HFFc6 (cell line): ENCODE measurements at places on chromosomes 7 and 10. TPM values are rescaled to one million over a fixed set of nuclear protein-coding genes. Genes with fewer than 3 reads are reported as not detected.

GRCh38 chr10:11879387-11880094 is 56.4 kb downstream of the PROSER2 start:
- peaks cover 38% of the 10 kb centered on the region for H3K4me1 ChIP-seq
- no peak overlapping the region for H3K27ac ChIP-seq
- no peak overlapping the region for H3K4me3 ChIP-seq
- no peaks in the 10 kb centered on the region for H3K36me3 ChIP-seq

GRCh38 chr10:79938728-79939406 is 10.0 kb downstream of the SFTPD start:
- no peaks in the 10 kb centered on the region for H3K4me1 ChIP-seq
- H3K4me3 ChIP-seq, result no peak overlapping the region
- H3K27ac ChIP-seq, result no peak overlapping the region
- peaks cover 25% of the 10 kb centered on the region for H3K27me3 ChIP-seq
- DNase-seq, result no peak

DNA sequence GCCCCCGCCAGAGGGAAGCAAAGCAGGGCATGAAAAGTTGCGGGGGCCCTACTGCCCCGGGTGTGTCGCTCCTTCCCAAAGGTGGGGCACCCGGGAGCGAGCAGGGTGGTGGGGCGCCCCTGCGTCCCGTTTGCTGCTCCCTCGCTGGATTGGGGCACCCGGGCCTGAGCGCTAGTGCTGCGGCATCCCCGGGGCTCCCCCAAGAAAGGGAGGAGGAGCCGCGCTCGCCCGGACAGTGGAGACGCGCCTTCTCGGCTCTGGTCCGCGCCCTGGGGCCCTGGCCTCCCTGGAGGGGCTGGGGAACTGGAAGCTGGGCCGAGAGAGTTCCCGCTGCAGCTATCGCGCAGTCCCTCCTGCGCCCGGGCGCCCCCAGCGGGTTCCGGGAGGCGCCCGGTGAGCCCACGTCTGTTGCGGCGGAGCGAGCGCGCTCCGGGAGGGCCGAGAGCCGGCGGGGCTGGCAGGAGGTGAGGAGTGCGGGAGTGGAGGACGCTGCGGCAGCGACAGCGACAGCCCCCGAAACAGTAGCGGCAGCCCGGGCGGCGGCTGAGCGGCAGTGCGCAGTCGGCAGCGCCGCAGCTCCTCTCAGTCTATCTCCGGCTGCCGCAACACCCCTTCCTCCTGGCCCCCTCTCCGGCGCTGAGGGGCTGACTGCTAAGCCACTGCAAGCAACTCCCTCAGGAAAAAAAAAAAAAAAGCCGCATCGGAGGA is 504 bp upstream of the BMPER start:
- H3K36me3 ChIP-seq, result no peaks in the 10 kb centered on the region
- peaks cover 67% of the 10 kb centered on the region for H3K4me1 ChIP-seq
- peak overlapping the region; percentile 90 for H3K4me3 ChIP-seq
- DNase-seq, result peak; percentile 53
- H3K27ac ChIP-seq, result peak overlapping the region; percentile 90

DNA sequence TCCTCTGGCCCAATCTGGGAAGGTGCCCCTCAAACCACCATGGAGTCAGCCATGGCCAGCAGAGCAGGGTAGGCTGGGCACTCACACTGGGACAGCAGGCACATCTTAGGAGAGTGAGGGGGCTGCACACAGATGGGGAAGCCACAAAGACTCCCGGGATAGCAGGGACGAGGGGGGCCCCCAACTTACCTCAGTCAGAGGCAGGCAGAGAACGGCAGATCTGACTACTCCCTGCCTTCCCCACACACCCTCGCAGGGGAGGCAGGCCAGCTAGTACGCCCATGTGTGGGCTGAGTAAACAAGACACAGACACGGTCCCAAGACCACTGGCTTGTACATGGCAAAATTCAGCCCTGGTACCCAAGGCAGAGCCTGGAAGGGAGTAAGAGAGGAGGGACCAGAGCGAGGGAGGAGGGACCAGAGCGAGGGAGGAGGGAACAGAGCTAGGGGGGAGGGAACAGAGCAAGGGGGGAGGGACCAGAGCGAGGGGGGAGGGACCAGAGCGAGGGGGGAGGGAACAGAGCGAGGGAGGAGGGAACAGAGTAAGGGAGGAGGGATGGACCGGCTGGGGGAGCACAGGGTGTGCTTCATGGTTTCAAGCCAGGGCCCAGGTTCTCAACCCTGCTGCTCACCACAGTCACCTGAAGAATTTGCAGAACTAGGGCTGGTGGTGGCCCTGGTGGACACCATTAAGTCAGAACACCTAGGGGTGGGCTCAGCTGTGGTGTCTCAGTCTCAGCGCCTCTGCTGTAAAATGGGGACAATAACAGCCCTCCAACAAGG is 73.8 kb downstream of the RGS10 start:
- H3K4me3 ChIP-seq, result no peak overlapping the region
- no peak overlapping the region for H3K27ac ChIP-seq
- no peak for DNase-seq
- peaks cover 25% of the 10 kb centered on the region for H3K27me3 ChIP-seq
- H3K4me1 ChIP-seq, result no peaks in the 10 kb centered on the region
- no peaks in the 10 kb centered on the region for H3K36me3 ChIP-seq

GRCh38 chr7:20647036-20647435 is 31.6 kb downstream of the ABCB5 start:
- no peaks in the 10 kb centered on the region for H3K4me1 ChIP-seq
- no peak for DNase-seq
- H3K36me3 ChIP-seq, result 0 out of 2 replicates have a peak, but pooled peaks cover 5% of the 10 kb centered on the region

GRCh38 chr7:128190051-128190647 is 50.9 kb upstream of the LEP start:
- H3K4me3 ChIP-seq, result no peak overlapping the region
- H3K36me3 ChIP-seq, result peaks cover 13% of the 10 kb centered on the region
- no peaks in the 10 kb centered on the region for H3K4me1 ChIP-seq
- DNase-seq, result no peak

DNA sequence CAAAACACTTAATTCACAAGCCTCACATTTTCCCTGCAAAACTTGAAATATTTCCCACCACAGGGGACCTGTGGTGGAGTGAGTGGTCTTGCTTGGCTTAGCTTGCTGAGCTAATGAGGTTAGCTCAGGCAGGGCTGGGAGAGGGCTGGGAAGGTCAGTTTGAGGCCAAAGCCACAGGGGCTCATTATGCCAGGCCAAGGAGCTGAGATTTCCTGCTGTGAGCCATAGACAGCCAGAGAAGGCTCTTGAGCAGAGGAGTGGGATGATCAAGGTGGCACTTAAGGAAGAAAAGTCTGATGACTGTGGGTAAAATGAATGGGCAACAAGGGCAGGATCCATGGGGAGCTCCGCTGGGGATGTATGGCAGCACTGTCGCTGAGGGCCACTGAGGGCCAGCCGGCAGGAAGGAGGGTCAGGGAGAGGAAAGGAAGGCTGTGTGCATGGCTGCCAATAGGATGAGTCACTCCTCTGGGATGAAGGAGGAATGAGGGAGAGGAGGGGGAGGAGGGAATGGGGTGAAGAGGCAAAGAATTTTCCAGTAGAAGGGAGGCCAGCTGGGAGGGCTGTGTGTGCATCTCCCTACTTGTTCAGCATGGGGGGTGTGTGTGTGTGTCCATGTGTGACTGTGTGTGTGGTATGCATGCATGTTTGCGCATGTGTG is 18.7 kb upstream of the ZNF488 start:
- peaks cover 37% of the 10 kb centered on the region for H3K4me1 ChIP-seq
- H3K36me3 ChIP-seq, result no peaks in the 10 kb centered on the region; the same call in 1 of the 2 replicates

- H3K4me3 ChIP-seq, result peak overlapping the region; percentile 100
- peaks cover 17% of the 10 kb centered on the region for H3K27me3 ChIP-seq
- H3K36me3 ChIP-seq, result peaks cover 48% of the 10 kb centered on the region
- peaks cover 49% of the 10 kb centered on the region for H3K4me1 ChIP-seq
- H3K27ac ChIP-seq, result peak overlapping the region; percentile 100
These were observed 836 bp downstream of the KMT2E start for GRCh38 chr7:105014693-105015389.

DNA sequence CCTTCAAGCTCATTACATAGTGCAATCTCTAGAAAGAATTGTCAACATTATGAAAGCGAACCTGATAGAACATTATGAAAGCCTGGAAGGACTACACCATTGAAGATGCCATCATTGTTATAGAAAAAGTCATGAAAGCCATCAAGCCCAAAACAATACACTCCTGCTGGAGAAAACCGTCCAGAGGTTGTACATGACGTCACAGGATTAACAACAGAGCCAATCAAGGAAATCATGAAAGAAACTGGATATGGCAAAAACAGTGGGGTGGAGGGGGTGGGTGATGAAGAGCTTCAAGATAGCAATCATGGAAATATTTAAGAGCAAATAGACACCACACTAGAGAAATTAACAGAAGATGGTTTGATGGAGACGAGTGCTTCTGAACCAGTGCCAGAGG is 45.7 kb downstream of the TOMM7 start:
- H3K4me1 ChIP-seq, result peaks cover 51% of the 10 kb centered on the region
- H3K4me3 ChIP-seq, result no peak overlapping the region
- H3K36me3 ChIP-seq, result no peaks in the 10 kb centered on the region
- DNase-seq, result no peak

DNA sequence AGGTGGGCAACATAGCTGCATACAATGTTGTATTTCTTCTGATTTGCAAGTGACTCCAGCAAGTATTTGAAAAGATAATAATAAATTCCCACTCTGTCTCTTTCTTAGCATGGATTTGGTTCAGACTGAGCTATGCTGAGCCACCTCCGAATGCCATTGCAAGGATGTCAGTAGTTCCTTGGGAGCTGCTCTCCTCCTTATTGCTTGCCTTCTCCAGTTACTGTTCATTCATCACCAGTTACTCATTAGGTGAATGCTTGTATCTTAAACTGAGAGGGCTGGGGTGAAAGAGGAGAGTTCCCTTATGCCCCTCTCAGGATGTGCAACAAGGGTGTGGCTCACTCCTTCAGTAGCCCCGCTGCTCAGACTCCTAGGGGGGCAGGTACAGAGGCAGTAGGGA is 78.4 kb upstream of the PRKAR2B start:
- H3K27me3 ChIP-seq, result peaks cover 10% of the 10 kb centered on the region
- peaks cover 7% of the 10 kb centered on the region; the same call in 1 of the 2 replicates for H3K4me1 ChIP-seq
- H3K36me3 ChIP-seq, result no peaks in the 10 kb centered on the region
- peak; percentile 4 for DNase-seq
- no peak overlapping the region for H3K4me3 ChIP-seq

- no peak for DNase-seq
- H3K4me1 ChIP-seq, result no peaks in the 10 kb centered on the region
- H3K4me3 ChIP-seq, result no peak overlapping the region
- H3K27me3 ChIP-seq, result peaks cover 3% of the 10 kb centered on the region; the same call in 1 of the 2 replicates
- H3K27ac ChIP-seq, result no peak overlapping the region
These were observed 260.8 kb downstream of the DYNC1I1 start for GRCh38 chr7:96033009-96033598.

GRCh38 chr10:124918906-124919305 is 23.0 kb upstream of the ZRANB1 start:
- H3K27me3 ChIP-seq, result no peaks in the 10 kb centered on the region; the same call in none of the 2 replicates
- no peak for DNase-seq
- peak overlapping the region; percentile 99 for H3K4me3 ChIP-seq
- peaks cover 40% of the 10 kb centered on the region for H3K4me1 ChIP-seq

DNA sequence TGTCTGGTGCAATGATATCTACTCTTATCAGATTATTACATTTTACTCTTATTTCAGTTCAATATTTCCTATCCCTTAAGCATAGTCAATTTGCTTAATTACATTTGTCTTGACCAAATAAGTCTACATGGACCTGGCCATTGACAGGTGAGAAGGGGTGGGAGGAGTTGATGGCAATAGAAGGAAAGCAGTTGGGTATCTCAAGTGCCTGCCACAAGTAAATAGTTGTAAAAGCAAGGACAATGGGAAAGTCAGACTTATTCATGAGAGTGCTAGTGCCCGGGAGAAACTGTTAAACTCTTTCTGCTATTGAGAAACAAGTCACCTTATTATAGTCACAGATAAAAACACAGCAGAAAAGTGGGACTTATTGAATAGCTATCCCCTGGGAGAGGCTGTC is 32.4 kb upstream of the HGF start:
- H3K27me3 ChIP-seq, result peaks cover 3% of the 10 kb centered on the region
- no peak overlapping the region for H3K27ac ChIP-seq
- DNase-seq, result no peak
- no peaks in the 10 kb centered on the region for H3K4me1 ChIP-seq

- no peak overlapping the region for H3K27ac ChIP-seq
- H3K4me3 ChIP-seq, result no peak overlapping the region
- peaks cover 43% of the 10 kb centered on the region for H3K4me1 ChIP-seq
- H3K36me3 ChIP-seq, result peaks cover 4% of the 10 kb centered on the region; the same call in 1 of the 2 replicates
These were observed 2.7 kb upstream of the ANXA7 start for GRCh38 chr10:73416571-73416970.

GRCh38 chr10:117617086-117617485 is 74.5 kb downstream of the EMX2 start:
- peaks cover 4% of the 10 kb centered on the region; the same call in 1 of the 2 replicates for H3K36me3 ChIP-seq
- no peaks in the 10 kb centered on the region; the same call in 1 of the 2 replicates for H3K27me3 ChIP-seq
- H3K27ac ChIP-seq, result no peak overlapping the region
- no peak for DNase-seq

GRCh38 chr7:97851683-97852082 is 20.5 kb downstream of the ASNS start:
- peaks cover 5% of the 10 kb centered on the region; the same call in 1 of the 2 replicates for H3K36me3 ChIP-seq
- no peak overlapping the region for H3K4me3 ChIP-seq
- DNase-seq, result peak; percentile 49
- H3K4me1 ChIP-seq, result no peaks in the 10 kb centered on the region
- no peak overlapping the region for H3K27ac ChIP-seq

DNA sequence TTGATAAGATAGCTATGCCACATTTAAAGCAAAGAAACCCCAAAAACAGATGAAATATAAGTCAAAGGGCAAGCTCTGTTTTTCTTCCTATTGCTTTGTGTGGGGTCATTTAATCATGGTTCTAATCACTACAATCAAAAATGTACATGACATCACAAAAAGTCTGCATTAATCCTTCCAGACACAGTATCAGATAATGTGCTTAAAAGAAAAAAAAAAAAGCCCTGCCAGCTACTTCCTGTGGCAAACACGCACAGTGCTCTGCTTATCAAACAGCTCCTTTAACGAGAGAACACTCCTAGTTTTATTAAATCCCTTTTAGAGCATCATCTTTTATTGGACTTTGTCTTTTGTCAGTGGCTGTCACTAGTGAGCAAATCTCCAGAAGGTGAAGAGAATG is 1005.8 kb downstream of the GATA3 start:
- no peaks in the 10 kb centered on the region for H3K27me3 ChIP-seq
- H3K36me3 ChIP-seq, result no peaks in the 10 kb centered on the region
- no peaks in the 10 kb centered on the region for H3K4me1 ChIP-seq
- DNase-seq, result no peak

RBP4 gene
- not detected in 3 replicates for total RNA-seq

ZNF783 gene
- 8.0 to 9.2 TPM (median 8.7 TPM) in 3 replicates for total RNA-seq

CPN1 gene
- not detected in 3 replicates for total RNA-seq

CLDN15 gene
- 2.7 to 3.8 TPM (median 3.4 TPM) in 3 replicates for total RNA-seq

UTF1 gene
- total RNA-seq, result not detected in 3 replicates

IKZF1 gene
- not detected in 3 replicates for total RNA-seq

SH3PXD2A gene
- 79.1 to 113 TPM (median 103 TPM) in 3 replicates for total RNA-seq

NCAPG2 gene
- 27.6 and 60.3 TPM in 2 replicates for total RNA-seq

CABCOCO1 gene
- 0.15 to 0.24 TPM (median 0.18 TPM) in 3 replicates for total RNA-seq

EGFR gene
- 61.6 to 83.1 TPM (median 73.8 TPM) in 3 replicates for total RNA-seq
